ENCODE measurements at places on chromosomes 13 and 19.

GRCh38 chr19:52897138-52897935, at the start of gene ZNF320:
TSS of gene ZNF320 (minus strand) at chr19:52897635. CDS start at chr19:52890255, 7,380 bp downstream.
- DNase-seq = peak; percentile 80

- DNase-seq = no peak
Observed at GRCh38 chr19:10044390-10044789, 31.1 kb downstream of the RDH8 start.

DNA sequence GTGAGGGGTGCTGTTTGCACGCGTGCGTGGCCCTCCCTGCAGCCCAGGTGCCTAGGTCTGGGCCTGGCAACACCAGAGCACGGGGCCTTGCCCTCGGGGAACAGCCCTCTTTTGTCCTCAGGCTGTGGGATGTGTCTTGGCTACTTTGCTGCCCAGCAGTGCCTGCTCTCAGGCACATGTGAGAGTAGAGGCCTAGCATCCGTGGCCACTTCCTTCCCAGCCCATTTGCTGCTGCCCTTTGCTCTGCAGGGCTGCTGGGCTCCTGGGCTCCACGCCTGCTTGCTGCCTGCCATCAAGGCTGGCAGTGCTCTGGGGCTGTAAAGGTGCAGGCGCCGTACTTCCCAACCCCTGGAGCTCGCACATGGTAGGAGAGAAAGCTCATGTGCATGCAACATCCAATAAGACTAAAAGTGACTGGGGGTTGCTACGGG, 46.6 kb downstream of the CAPN12 start:
- DNase-seq = no peak

DNA sequence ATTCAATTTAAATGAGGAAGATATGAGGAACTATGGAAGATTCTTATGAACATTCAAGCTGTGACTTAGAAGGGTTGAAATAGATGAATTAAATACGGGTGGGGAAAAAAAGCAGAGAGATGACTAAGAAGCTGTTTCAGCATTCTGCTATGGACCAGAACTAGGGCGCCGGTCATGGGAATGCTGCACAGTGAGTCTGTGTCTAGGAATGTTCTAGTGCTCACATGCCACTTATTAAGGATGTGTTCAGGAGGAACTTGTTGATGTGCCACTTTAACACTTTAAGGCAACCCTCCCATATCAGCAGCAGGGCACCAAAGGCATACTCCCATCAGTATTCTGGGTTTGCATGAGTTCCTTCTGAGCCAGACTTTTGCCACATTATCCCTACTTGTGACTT, 152.1 kb downstream of the POSTN start:
- peak; percentile 81 for DNase-seq

- no peak for DNase-seq
Observed at GRCh38 chr19:2113439-2114211, 16.9 kb downstream of the IZUMO4 start.

DNA sequence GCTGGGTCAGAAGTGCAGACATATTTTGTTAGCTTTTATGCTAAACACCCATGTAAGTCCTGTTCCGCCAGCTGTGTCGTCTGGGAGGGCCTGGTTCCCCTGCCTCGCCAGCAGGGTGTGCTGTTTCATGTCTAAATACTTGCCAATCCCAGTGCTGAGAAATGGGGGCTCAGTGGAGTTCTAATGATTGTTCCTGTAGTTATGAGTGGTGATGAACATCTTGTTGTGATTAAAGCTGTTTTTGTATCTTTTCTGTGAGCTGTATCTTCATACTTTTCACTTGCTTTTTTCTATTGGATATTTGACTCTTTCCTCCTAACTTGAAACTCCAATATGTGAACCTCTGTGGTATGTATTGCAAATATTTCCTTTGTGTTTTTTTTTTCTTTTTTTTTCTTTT, 32.7 kb downstream of the KDM4B start:
- DNase-seq = no peak

DNA sequence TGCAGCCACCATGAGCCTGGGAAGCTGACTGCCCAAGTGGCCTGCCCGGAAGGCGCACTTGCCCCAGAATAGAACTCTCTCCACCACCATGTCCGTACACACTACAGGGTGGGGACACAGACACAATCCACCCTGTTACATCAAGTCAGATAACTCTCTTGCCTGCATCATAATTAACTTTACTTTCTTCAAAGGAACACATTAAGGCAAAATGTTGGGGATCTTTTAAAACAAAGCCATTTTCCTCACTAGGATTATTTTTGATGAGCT, 23.3 kb upstream of the VSTM2B start:
- no peak for DNase-seq

GRCh38 chr13:113292021-113292862, 4.8 kb upstream of the LAMP1 start:
- DNase-seq = no peak

DNA sequence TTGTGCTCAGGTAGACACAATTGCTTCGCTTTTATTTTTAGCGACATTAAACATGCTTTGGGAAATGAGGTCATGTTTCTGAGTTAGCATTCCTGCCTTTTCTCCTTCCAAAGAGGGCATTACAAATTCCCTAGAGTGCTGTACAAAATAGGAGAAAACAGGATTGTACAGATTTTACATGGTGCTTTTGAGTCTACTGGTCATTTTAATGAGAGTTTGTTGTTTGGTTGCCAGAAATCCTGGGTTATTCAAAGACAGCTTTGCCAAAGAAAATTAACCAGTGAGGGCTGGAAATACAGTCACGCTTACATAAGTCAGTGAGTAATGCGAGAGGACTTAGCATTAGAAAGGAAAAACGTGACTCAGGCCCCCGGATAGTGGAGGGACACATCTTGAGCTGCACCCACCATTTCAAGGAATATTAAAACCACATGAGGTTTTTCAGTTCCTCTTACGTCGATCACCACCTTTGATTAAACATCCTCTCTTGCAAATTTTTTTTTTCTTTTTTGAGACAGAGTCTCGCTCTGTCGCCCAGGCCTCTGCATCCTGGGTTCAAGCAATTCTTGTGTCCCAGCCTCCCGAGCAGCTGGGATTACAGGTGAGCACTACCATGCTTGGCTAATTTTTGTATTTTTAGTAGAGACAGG, 55.4 kb downstream of the SACS start:
- DNase-seq = peak; percentile 93

DNA sequence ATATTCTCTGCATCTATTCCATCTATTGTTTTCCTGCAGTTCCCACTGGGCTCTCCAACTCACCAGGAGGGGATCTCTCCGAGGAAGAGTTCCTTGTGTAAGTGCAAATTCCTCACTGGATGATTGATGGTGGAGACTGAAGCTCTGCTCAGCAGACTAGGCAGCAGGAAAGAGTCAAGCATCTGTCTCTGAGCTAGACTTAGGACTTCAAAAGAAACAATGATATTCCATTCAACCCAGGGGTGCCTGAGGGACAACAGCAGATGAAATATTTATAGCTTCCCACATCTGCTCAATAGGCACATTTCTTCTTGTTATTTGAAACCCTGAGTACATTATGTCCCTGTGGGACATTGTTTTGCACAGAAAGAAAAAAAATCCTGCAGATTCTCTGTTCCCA, at the start of the genes OR7A5 and OR7C1:
TSS of gene OR7A5 (minus strand) at position 175 of the 400 bp plus-strand sequence. CDS start 6,944 bp downstream, outside the sequence.
TSS of gene OR7C1 (minus strand) at position 175 of the 400 bp plus-strand sequence. CDS start 35,049 bp downstream, outside the sequence.
- peak; percentile 13 for DNase-seq

- no peak for DNase-seq
Observed at GRCh38 chr13:33999811-34000605, 182.1 kb downstream of the RFC3 start.

DNA sequence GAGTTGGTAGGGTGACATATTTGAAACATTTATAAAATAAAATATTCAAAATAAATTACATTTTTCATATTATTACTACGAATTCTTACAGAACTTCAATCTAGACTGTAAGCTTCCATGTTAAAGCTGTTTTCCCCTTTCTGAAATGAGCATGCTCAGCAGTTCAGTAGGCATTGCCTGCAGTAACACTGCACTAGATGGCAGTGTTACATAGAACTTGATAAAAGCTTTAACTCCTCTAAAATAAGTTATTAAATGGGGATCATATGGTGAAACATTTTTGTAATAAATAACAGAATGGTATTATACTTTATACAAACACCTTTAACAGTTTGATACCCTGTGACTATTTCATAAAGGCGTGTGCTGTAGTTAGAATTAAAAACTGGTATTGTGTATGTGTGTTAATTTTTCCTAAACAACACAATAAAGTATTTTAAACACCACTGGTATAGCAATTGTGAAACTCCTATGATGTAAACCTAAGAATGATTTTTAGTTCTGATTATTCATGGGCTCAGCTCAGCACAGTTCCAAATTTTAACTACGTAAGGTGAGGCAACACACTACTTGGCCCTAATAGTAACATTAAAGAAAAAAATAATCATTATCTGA, 11.6 kb upstream of the GPR18 start:
- peak; percentile 73 for DNase-seq

DNA sequence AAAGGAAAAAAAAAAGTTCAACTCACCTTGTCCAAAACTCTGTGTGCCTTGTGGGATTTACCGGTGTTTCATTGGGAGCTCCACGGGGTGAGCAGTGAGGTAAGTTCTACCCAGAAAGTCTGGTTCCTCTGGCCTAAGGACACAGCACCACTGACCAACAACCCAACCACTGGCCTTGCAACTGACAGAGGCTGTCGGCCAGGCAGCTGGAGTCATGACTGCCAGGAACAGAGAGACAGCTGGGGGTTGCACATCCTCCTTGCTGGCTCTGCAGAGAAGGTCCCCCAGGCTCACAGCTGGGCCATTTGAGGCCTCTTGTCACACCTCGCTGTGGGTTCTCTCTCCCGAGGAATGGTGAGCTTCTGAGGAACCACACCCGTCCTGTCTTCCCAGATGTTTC, 59.5 kb downstream of the ANKRD10 start:
- DNase-seq = no peak

GRCh38 chr13:22748866-22749577, 431.8 kb upstream of the SGCG start:
- DNase-seq = no peak

DNA sequence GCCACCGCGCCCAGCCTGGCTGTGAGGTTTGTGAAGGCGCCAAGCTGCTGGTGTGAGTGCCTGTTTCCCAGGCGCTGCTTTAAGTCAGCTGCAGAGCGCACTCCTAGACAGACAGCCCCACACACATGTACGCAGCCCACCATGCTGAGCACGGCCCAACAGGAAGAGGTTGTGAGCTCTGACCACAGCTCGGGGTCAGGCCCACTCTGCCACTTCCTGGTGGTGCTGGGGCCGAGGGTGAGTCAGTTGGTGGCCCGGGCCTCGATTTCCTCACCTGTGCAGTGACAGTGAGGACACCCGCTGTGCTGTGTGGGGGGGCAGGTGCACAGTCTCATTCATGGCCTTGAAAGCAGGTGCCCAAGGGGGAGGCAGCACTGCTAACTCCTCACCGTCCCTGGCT, 106.7 kb downstream of the KDM4B start:
- no peak for DNase-seq

GRCh38 chr19:51179256-51179655, 37.2 kb downstream of the SIGLEC7 start:
- DNase-seq = no peak

DNA sequence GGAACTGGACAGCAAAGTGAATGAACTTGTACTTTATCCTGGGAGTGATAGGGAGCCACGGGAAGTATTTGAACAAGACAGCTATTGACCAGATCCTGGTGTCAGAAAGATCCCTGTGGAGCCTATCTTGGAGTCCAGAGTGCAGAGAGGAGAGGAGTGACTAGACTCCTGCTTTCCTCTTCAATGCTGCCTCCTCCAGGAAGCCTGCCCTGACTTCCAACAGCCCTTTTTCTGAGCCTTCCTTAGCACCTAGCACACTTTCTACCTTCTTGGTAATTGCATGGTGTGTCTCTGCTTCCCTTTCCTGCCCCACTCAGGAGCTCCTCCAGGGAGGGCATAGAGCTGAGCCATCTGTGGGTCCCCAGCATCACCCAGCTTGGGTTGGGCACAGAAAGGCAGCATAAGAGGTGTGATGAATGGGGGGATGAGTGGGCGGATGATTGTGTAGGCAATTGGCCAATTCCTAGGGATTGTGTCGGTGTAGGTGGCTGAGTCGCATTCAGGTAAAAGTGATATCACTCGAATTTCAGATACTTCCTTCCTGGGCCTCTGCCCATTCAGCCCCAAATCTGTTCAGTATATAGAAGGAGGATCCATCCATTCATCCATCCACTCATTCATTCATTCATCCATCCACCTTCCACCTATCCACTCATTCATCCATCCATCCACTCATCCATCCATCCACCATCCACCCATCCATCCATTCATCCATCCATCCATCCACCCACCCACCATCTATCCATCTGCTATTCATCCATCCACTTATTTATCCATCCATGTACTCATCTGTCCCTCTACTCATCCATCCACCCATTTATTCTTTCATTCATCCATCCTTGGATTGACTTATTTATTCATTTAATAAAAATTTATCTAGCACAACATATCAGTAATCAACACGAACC, 26.9 kb downstream of the CYP4F22 start:
- no peak for DNase-seq

DNA sequence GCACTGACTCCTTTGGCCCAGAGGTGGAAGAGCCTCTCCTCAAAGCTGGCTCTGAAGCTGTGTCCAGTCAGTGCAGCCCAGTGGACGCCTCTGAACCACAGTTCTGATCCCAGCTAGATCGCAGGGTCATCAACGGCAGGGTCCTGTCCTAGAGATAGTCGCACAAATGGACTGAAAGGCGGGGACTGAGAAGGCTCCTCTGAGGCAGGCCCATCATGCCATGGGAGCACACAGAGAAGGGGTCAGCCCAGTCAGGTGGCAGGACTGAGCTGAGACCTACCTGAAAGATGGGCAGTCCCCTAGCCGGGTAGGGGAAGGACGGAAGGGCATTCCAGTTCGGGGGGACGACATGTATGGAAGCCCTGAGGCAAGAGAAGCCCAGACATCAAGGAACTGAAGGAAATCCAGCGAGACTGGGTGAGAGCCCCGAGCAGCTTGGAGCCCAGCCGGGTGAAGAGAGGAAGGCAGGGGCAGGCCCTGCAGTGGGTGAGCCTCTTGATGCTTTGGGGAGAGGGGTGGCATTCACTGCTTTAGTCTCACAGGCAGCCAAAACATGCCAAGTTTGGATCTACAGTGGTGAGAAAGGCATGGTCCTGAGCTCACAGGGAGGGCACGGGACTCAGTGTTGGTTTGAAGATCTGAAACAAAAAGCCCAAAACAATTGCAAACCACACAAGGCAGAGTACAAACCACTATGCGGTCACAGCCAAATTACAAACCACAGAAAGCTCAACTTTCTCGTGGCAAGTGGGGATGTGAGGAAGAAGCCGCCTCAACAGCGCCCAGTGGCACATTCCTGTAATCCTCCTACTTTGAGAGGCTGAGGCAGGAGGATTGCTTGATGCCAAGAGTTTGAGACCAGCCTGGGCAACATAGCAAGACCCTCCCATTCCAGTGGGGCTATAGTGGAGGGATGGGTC, 10.0 kb downstream of the CALM3 start:
- DNase-seq = no peak

DNA sequence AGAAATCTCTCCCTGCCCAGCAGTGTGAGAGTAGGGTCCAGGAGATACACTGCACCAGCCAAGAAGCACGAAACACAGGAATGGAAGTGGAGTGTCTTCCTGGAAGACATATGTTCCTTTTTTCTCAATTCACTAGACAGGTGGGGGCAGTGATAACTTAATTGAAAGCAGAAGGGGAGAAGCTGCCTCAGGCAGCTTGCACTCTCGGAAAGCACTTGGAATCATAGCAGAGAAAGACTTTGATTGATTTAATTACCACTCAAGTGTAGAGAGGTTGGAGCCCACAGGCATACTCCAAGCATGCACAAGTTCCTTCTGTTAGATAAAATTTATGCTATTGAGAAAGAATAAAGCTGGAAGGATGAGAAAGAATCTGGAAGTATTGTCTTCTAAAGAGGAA, 249.4 kb downstream of the SLITRK6 start:
- DNase-seq = no peak

All from renal cortical epithelial cell (primary cell).